COR-L47 (cell line): ENCODE measurements at places on chromosomes 7 and 10.

GRCh38 chr10:33632432-33632831 is 298.0 kb upstream of the NRP1 start:
- no peak for DNase-seq

- no peak for DNase-seq
These were observed 110.1 kb downstream of the INHBA start for GRCh38 chr7:41592794-41593193.

DNA sequence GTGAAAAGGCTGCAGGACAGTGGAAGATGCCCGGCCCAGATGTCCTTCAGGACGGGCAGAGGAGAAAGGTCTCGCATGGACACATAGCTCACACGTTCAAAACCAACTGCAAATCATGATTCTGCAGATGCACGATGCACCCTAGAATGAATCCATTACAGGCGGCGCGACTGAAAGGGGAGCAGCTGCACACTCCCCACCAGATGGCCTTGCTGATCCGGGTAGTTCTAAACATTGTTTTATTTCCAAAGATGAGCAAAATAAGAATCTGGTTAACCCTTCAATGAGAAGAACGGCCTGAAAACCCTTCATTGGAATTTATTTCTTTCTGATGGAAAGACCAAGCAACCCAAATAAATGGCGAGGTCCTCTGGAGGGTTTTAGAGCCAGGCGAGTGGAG is 33.8 kb downstream of the CHST15 start:
- no peak for DNase-seq

DNA sequence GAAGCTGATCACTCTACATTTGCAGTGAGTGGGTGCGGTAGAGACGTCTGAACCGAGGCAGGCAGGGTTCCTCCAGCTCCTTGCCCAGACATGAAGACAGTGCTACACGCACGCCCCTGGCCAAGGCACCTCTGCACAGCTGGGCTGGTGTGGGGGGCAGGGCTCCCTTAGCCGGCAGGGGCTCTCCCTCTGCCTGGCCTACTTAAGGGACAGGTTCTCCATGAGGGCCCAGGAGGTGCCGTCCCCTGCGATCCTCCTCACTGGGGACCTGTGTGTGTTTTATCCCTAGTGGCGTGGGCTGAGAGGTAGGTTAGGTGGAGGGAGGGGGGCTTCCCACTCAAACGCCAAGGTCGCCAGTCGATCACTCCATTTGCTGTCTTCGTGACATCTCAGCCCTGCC is 35.3 kb downstream of the IL15RA start:
- DNase-seq, result no peak

GRCh38 chr7:22442187-22442881 is 57.7 kb downstream of the STEAP1B start:
- no peak for DNase-seq

DNA sequence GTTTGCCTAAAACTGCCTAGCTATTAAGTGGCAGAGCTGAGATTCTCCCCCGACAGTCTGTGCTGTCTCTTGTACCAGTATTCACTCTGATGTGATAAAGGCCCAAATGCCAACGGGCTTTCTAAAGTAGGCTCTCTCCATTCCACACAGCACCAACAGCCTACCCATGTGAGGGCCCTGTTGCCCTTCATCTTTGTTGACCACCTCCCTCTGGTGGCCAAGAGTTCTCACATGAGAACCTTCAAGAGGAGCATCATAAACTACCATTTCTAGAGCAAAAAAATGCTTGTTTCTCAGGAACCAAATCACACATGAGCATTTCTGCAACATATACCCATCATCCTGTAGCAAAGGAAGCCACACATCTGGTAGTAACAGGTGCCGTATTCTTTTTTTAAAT is 185.8 kb downstream of the GRM8 start:
- no peak for DNase-seq

DNA sequence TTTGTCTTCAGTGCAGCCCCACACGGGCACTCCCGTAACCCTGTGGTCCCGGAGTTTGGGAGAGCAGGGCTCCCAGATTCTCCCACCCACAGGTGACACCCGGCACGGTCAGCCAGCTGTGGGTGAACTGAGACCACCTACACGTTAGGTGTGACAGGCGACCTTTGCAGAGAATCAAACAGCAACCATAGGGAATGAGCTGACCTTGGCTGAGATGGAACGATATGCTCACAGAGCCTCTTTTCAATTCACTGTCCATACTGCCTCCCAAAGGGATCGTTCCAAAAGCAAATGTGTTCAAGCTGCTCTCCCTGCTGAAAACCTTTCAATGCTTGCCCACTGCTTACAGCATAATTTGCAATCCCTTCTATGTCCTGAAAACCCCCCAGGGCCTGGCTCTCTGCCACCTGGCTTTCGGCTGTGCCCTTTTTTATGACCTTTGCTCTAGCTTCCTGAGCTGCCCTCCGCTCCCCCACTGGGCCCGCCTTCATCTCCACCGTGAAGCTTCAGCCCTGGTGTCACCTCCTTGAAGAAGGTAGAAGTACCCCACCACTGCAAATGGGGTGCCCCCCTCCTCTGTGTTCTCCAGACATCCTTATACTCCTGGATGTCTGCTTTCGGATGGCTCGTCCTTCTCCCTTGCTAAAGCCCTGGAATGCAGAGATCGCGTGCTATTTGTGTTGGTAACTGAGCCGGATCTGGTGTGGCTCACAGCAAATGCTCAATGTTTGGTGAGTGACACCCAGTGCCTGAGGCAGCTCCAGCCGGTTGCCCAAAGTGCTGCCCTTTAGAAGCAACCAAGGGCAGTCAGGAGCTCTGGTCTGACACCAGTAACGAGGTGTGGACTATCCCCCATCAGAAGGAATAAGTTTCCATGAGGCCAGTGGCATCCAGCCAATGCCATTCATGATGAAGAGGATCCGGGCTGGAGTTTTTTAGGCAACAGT is 90.4 kb downstream of the KIAA1549 start:
- no peak for DNase-seq

DNA sequence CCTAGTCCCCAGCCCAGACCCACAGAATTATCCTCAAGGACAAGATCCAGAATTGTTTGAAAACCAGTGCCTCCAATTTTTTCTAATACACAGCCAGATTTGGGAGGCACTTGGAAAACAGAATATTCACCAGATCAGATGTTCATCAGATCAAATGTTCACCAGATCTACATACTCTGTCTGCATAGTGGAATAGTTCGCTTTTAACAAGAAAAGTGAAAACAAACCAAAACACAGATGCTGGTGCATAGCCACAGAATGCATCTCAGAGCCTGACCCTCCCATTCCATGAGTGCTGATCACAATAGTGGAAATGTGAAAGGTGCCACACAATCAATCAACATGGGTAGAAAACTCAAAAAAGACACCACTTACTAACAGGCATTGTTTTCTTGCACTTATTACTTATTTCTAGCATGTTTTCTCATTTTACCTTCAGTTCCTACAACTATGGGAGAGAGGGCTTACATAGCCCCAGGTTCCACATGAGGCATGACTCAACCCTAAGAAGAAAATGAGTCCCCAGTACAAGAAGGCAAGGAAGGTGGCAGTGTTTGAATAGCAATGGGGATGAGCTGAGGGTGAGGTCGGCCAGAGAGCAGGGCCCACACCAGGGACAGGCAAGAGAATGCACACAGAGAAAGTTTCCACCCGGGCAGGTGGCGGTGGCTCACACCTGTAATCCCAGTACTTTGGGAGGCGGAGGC is 432.7 kb upstream of the NFE2L3 start:
- DNase-seq, result no peak

GRCh38 chr10:15223174-15223573 is 54.7 kb upstream of the NMT2 start:
- DNase-seq, result no peak

DNA sequence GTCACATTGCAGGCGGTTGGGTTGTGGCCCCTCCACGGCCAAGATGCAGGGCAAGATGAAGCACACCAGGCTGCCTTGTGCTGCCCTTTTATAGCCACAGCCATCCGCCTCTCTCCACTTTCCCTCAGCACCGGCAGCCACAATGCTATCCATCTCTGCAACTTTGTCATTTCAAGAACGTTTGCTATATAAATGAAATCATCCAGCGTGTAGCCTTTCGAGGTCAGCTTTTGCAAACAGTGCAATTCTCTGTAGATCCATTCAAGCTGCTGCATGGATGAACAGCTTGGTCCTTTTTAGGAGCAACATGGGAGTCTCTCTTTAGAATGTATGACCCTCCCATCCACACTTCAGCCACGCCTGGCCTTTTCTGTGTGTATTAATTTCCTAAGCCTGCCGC is 6.4 kb upstream of the IL15RA start:
- no peak for DNase-seq
